ENCODE measurements at places on chromosomes 7 and 10. TPM values are rescaled to one million over a fixed set of nuclear protein-coding genes. Genes with fewer than 3 reads are reported as not detected.

DNA sequence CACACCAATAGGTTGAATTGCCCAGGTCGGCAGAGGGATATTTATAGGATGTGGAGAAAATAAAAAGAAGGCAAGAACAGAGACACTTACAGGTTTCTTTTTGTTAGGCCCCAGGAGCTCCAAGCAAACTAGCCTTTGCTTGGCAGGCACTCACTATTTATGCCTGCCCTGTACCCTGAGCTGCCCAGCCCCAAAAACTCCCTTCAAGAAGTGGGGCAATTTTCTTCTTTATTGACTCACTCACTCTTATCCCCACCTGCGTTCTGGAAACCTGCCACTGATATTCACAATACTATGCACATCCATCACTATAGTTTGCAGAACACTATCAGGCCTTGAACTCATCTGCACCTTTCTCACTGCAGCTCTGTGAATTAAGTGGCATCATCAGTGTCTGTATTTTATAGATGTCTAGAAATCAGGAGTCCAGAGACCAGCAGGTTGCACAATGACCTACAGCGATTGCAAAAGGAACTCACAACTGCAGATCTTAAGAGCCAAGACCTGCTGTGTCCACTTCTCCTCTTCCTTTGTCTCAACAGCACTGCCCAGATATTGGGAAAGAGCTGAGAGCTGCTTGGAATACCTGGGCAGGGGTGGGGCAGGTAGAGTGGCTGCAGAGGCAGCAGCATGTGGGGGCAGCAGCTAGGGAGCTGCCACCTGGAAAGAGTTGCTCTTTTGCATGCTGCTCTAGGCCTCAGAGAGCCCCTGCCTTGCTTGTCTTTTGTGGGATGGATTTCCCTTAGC, at the start of gene SFTPD:
Gene SFTPD, minus strand, starts transcription at position 130 of the 747 bp plus-strand sequence. CDS start 2,446 bp downstream, outside the sequence.
- DNase-seq, result no peak

Gene NOD1
- 32.7 TPM for total RNA-seq

Gene MOGAT3
- not detected for total RNA-seq

GRCh38 chr10:13673156-13673555, 86.4 kb downstream of the PRPF18 start:
- no peak for DNase-seq

GRCh38 chr7:156178214-156178613, 366.0 kb upstream of the SHH start:
- DNase-seq, result no peak

GRCh38 chr10:53754596-53755250, 982.1 kb upstream of the MBL2 start:
- DNase-seq, result peak; percentile 4

- DNase-seq, result peak; percentile 1
Measured at GRCh38 chr10:44992070-44992731, 8.5 kb upstream of the ZNF22 start.

Gene MACROH2A2
- total RNA-seq, result 75.2 TPM

Gene HOXA10
- not detected for total RNA-seq
